ENCODE measurements at places on chromosomes 7 and 10.

DNA sequence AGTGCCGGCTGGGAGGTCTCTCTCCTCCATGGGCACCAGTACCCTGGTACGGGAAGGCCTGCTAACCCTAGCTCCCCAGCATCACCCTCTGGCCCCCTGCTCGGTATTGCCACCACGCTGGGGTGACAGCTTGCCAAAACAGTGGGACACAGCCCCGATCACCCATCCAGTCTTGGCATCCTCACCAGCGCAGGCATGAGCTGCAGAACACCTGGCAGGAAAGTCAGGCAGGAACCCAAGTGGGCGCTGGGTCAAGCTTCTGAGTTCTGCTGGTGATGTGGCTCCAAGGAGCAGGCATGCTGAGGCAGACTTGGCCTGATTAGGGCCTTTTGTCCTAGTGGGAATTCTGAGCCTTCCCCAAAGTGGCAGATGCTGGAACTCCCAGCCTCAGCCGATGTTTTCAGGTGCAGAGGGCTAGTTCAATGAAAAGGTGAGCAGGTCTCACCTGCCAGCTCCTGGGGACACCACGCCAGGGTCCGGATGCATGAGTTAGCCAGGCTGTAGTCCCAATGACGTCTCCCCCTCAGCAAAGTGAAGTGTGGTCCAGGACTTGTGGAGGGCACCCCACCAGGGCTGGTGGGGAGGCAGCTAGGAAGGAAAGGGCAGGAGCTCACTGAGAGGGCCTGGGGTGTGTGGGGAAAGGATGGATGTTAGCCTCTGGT is 8.5 kb upstream of the ZNF22 start:
- no peak for DNase-seq

DNA sequence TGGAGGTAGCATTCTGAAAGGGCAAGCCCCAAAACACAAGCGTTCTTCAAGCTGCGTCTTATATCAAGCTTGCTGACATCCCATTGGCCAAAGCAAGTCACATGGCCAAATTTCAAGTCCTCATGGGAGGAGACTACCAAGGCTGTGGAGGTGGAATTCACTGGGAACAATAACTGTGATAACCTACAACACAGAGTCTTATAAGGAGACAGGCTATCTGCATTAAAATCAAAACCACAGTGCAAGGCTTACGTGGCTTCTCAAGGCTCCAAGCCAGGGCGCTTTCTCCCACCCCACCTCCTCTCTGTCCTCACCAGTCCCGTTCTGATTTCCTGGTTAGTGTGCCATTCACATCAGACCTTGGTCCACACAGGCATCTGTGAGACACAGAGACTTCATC is 39.4 kb downstream of the ADRB1 start:
- DNase-seq, result no peak

GRCh38 chr10:44883593-44884331 is 27.4 kb upstream of the TMEM72 start:
- no peak for DNase-seq

GRCh38 chr10:49407151-49407550 is 11.3 kb upstream of the DRGX start:
- no peak for DNase-seq

DNA sequence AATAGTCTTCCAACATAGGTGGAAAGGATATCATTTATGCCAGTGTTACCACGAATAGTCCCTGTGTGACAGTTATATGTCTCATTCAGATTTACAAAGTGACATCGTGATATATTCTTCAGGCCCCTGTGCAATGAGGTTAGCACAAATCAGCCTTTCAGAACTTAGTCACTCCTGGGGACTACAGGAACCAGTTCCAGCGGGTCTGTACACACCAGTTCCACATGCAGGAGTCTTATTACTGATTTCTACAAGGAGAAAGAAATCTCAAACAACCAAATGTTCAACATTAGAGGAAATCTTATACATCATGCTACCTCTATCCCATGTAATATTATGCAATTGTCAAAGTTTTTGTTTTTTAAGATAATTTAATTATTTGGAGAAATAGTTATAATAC is 4.4 kb upstream of the WDR91 start:
- DNase-seq, result peak; percentile 23
